ENCODE measurements at places on chromosomes 13 and 19. TPM values are rescaled to one million over a fixed set of nuclear protein-coding genes. Genes with fewer than 3 reads are reported as not detected.

DNA sequence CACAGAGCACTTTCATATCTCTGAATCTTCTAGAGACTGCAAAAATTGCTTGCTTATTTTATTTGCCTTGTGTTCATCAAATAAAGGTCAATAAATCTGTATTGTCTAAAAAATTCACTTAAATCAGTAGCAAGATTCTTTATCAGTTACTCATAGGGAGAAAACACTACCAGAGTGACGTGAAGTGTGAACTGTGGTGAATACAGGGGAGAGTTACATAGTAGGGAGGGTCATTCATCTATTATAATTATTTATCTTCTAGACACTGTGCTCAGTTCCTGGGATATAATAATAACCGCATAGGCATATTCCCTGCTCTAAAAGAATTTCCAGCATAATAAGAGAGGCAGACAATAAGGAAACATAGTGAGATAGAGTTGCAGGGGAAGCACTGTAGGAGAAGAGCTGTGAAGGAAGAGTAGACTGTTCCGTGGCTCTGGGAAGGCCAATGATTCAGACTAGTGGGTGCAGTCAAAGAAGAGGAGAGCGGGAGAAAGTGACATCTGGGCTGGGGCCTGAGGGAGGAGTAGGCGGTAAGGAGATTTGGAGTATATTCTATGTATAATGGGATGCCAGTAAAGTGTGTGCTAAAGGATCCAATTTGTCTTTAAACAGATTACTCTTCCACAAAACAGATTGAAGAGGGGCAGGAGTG lies 84.0 kb upstream of the TDRD3 start:
- no peak for DNase-seq

DNA sequence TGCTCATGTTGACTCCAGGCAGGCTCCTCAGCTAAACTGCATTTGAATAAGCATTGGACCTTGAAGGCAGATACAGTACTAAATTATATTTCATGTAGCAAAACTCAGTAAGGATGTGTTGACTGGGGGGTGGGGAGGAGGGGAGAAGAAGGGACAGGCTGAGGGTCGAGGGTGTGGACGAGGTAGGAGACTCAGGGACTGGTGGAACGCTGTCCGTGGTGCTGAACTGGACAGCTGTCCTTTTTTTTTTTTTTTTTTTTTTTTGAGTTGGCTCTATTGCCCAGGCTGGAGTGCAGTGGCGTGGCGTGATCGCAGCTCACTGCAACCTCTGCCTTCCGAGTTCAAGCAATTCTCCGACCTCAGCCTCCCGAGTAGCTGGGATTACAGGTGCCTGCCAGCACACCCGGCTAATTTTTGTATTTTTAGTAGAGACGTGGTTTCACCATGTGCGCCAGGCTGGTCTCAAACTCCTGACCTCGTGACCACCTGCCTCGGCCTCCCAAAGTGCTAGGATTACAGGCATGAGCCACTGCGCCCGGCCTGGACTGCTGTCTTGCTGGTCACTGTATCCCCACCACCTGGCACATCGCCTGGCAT lies 33.2 kb upstream of the CASP14 start:
- DNase-seq = no peak

DNA sequence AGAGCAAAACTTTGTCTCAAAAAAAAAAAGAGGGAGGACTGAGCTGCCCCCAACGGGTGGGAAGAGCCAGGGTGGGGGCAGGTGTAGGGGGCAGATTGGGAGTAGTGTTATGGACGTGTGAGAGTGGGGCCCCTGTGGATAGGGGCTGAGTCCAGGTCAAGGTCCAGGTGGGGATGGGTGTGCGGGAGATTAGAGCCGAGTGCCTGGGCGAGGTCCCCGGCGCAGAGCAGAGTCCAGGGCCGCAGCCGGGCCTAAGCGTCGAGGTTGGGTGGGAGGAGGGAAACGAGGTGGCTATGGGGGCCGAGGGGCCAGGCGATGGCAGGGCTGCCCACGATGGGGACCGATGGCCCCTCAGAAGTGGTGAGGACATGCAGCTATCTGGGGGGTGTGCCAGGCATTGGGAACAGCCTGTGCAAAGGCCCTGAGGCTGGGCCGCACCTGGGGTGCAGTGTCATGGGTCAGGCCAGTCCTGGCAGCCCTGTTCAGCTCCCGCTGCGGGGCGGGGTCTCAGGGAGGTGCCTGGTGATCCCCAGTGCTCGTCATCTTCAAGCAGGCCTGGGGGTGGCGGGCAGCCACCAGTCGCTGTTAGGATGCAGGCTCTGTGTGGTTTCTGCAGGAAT lies 12.3 kb upstream of the MISP start:
- no peak for DNase-seq

DNA sequence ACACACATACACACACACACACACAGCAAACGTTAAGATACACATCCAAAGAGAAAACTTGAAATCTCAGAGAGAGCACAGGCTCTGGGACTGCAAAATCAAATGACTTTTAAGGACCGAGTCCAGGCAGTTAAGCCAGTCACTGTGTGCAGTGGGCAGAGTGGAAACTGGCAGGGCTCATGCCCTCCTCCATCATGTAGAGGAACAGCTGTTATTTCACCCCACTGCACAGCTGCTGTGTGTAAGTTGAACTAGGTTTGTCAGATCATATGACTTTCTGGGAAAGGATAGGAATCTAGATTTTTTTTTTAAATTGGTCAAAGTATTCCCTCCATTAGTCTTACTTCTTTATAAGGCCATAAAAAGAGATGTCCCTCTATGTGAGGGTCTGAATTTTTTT lies 1002.1 kb downstream of the UQCRFS1 start:
- DNase-seq = no peak

CEACAM7 gene
- total RNA-seq = not detected

TRPC4 gene
- not detected for total RNA-seq
